ENCODE measurements at places on chromosomes 12 and 14.

- no peak for DNase-seq
These were observed 195.0 kb upstream of the ABCD2 start for GRCh38 chr12:39814626-39815025.

GRCh38 chr12:108611884-108612415 lies 14.1 kb upstream of the TMEM119 start:
- DNase-seq, result no peak

- no peak for DNase-seq
These were observed 1.8 kb downstream of the GLI1 start for GRCh38 chr12:57461276-57461916.

DNA sequence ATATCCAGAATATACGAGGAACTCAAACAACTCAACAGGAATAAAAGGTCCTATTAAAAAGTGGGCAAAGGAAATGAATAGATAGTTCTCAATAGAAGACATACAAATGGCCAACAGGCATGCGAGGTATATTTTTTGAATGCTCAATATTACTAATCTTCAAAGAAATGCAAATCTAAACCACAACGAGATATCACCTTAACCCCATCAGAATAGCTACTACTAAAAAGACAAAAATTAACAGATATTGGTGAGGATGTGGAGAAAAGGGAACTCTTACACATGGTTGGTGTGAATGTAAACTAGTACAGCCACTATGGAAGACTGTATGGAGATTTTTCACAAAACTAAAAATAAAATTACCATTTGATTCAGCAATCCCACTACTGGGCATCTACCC lies 99.2 kb downstream of the TMEM260 start:
- no peak for DNase-seq

GRCh38 chr12:94745562-94745961 lies 95.2 kb upstream of the TMCC3 start:
- DNase-seq, result no peak

Data from activated CD4-positive, alpha-beta T cell treated with anti-CD3 and anti-CD28 coated beads for 24 hours (primary cell).